ENCODE measurements at places on chromosomes 5 and 9.
A peak's percentile ranks its signal among the peaks of the same experiment; 100 is the strongest.

- no peak for DNase-seq
These were observed 78.0 kb downstream of the GNAQ start for GRCh38 chr9:77953590-77953989.

DNA sequence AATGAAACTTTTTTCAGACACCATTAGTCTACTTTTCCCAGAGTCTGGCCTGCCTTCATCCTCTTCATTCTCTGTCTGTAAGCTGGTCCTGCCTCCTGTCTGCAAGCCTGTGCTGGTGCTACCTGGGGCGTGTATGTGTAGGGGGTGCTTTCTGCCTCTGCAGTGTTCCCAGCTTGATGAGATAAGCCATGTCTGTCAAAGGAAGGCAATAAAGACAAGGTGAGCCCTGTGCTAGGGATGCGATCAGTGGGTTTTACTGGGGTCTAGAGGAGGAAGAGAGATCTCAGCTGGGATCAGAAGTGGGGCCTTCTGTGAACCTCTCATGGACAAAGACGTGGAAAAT lies 78.0 kb upstream of the TGFBR1 start:
- no peak for DNase-seq

GRCh38 chr5:142465476-142465875 lies 140.7 kb upstream of the SPRY4 start:
- no peak for DNase-seq

DNA sequence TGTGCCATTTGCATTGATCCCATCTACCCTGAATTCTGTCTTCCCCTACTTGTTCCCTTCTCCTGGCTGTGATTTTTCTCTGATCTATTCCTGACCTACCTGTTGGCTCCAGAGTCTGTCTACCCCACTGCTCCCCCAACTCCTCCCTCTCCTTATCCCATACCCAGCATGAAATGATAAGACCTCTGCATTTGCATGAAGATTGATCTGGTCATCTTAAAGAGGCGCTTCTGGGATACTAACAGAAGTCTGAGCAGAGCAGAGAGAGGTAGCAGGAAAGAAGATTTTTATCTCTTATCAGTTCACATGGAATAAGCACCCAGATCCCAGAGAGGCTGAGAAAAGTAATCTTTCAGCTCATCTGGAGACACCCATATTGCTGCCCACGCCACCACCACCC lies 18.3 kb upstream of the GLIPR2 start:
- DNase-seq = no peak

GRCh38 chr9:137762414-137763061 lies 115.0 kb upstream of the CACNA1B start:
- DNase-seq = no peak

DNA sequence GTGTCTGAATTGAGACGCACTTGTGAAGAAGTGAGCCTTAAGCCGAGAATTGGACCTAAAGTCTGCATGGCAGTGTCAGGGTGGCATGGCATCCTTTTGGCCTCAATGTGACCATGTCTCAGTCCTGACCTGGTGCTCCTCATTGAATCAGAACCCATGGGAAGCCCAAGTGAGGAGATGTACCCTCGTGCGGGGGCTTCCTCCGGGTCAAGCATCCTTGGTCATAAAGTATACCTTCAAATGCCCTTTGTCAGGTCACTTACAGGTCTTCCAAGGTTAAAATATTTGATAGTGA lies 202.2 kb downstream of the GADD45G start:
- no peak for DNase-seq

GRCh38 chr5:135242866-135243555 lies 156.0 kb downstream of the MACROH2A1 start:
- DNase-seq = no peak

DNA sequence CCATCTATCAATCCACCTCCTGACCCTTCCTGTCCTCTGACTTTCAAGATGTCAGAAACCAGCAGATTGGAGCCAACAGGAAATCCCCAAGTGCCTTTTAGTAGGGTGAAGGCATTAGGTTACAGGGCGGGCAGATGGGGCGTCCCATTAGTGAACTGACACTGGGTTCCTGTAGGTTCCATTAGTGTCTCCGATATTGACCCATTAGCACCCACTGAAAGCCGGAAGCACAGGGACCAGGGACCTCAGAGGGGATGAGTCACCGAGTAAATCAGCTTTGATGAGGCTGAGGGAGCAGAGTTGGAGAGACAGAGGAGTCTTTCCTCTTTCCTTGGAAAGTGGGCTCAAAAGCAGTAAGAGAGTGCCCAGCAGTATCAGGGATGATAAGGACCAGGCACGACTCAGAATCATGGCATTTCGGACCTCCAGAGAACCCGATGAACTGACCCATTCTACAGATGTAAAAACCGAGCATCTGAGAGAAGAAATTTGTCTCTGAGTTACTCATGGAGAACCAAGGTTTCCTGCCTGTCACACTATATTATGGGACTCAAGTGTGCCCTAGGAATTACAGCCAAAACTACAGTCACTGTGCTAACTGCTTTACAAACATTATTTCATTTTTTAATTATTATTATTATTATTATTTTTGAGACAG lies 47.2 kb upstream of the FABP6 start:
- DNase-seq = no peak

GRCh38 chr9:137308057-137308619 lies 6.1 kb upstream of the NRARP start:
- no peak for DNase-seq

- no peak for DNase-seq
These were observed 2.7 kb upstream of the APBA1 start for GRCh38 chr9:69674716-69675438.

GRCh38 chr5:110630350-110630749 lies 96.1 kb downstream of the TMEM232 start:
- no peak for DNase-seq

DNA sequence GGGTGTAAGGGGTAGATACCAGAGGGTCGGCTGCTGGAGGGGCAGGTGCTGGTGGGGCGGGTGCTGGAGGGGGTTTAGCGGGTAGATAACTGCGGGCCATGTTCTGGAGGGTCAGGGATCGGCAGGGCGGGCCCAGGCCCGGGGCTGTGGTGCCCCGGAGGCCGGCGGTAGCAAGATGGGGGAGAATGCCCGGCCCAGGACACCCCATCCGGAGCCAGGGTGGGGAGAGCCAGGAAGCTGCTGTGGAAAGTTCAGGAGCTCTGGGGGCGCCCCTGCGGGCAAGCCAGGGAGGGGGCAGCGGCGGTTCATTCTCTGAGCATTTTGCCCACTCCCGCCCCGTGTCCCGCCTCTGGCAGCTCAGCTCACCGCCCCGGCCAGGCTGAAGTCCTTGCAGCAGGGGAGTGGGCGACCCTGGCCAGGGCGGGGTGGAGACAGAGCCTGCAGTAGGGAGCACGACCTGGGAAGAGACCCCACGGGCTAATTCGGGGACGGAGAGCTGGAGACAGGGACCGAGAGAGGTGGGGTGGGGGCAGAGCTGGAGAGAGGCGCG lies 538 bp downstream of the PRRT1B start:
- no peak for DNase-seq

- no peak for DNase-seq
These were observed 774 bp upstream of the ADAMTS16 start for GRCh38 chr5:5139336-5139776.

- DNase-seq = no peak
These were observed 45.3 kb upstream of the ADAMTSL1 start for GRCh38 chr9:18428661-18429060.

GRCh38 chr9:130639866-130640555 lies 24.4 kb upstream of the PRDM12 start:
- DNase-seq = no peak

- no peak for DNase-seq
These were observed 137.6 kb upstream of the MAP3K1 start for GRCh38 chr5:56677690-56678305.

DNA sequence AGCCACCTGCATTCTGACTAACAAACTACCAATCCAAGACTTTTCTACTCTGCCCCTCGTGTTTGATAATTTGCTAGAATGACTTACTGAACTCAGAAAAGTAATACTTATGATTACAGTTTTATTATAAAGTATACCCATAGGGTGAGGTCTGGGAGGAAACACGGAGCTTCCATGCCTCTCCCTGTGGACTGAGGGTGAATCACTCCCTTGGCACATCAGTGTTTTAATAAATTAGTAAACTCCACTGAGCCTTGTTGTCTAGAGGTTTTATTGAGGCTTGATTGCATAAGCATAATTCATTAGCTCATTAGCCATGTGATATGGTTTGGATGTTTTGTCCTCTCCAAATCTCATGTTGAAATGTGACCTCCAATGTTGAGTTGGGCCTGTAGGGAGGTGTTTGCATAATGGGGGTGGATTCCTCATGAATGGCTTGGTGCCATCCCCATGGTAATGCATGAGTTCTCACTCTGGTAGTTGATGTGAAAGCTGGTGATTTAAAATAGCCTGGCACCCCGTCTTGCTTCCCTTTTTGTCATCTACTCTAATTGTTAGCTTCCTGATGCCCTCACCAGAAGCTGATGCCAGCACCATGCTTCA lies 233.6 kb upstream of the TRPC7 start:
- no peak for DNase-seq

DNA sequence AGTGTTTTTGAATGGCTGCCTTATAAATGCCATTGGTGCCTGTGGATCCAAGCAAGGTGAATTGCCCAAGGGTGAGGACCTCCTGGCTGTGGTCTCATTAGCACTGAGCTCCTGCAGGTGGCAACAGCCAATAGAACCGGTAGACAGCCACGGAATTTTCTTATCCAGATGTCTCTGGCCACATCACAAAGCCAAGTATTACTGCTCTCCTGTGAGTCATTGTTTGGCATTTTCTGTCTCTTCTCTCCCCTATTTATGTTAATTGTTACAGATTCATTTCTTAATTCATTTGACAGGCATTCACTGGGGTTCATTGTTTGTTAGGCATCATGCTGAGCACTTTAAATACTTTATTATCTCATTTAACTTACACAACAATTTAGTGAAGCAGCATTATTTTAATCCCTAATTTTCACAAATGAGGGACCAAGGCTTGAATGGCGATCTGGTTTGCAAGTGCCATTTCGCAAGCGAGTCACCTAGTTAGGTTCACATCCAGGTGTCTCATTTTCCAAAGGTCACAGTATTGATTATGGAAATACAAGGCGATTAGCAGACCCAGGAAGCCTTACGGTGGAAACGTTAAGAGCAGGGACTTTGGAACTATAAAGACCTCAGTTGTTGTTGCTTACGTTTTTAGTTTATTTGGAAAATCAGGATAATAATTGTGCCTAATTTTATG lies 58.2 kb upstream of the DPYSL3 start:
- peak; percentile 18 for DNase-seq

DNA sequence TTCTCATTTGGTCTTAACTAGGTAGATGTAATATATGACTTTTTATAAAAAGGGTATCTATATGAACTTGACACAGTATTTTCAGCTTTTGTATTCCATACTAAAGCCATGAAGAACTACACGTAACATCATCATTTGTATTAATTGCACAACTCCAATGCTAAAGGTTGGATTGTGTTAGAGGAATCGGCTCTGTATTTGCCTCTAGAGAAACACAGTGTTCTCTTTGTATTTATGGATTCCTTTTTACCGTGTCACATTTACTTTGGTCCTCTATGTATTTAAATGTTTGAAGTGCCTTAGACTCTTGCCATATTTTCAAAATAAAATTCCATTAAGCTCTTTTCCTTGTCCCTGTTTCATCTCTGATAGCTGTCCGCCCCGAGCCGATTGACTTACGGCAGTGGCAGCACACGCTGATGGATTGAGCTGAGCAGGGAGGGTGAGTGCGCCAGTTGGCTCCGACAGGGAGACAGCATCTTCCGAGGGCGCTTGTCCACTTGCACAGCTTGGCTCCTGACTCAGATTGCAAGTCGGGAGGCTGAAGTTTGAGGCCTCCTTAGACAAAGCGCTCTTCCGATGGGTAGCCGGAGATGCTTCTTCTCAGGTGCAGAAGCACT lies 95.6 kb upstream of the DMRT1 start:
- DNase-seq = no peak

GRCh38 chr5:128038643-128039042 lies 44.9 kb upstream of the SLC12A2 start:
- DNase-seq = no peak

DNA sequence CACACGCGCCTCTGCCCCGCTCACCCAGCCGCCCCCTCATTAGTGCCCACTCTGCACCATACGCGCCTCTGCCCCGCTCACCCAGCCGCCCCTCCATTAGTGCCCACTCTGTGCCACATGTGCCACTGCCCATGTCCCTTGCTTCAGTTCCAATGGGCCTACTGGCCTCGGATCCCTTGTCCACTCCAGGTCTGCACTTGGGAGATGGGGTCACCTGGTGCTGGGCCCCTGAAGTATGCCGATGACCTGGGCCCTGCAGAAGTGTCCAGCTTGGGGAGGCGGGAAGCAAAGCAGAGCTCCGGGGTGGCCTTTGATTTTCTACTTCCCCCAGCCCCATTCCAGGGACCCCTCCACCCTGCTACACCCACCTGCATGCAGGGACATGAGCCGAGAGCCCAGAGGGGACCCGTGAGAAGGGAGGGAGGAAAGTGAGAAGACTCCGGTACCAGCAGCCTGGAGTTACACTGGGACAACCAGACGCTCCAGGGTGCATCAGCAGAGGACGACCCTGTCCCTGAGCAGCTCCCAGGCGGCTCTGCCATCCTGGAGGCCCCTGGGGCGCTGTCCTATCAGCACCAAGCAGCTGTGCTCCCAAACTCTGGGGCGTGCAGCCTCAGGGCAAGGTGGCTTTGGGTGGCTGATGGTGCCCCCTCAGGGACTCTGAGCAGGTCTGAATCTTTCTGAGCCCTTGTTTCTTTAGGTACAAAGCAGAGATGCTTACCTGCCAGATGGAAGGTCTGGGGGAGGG lies 140.8 kb downstream of the RXRA start:
- DNase-seq = no peak

- no peak for DNase-seq
These were observed 441.3 kb upstream of the PIK3R1 start for GRCh38 chr5:67774267-67774552.

GRCh38 chr9:76602199-76602598 lies 143.2 kb downstream of the GCNT1 start:
- DNase-seq = no peak

- no peak for DNase-seq
These were observed 118.8 kb downstream of the WNK2 start for GRCh38 chr9:93302586-93303257.

GRCh38 chr5:56409331-56410190 lies 176.4 kb upstream of the ANKRD55 start:
- DNase-seq = no peak

- no peak for DNase-seq
These were observed 5.1 kb downstream of the TLN1 start for GRCh38 chr9:35726931-35727330.

GRCh38 chr9:87567001-87567400 lies 69.3 kb downstream of the DAPK1 start:
- DNase-seq = no peak

DNA sequence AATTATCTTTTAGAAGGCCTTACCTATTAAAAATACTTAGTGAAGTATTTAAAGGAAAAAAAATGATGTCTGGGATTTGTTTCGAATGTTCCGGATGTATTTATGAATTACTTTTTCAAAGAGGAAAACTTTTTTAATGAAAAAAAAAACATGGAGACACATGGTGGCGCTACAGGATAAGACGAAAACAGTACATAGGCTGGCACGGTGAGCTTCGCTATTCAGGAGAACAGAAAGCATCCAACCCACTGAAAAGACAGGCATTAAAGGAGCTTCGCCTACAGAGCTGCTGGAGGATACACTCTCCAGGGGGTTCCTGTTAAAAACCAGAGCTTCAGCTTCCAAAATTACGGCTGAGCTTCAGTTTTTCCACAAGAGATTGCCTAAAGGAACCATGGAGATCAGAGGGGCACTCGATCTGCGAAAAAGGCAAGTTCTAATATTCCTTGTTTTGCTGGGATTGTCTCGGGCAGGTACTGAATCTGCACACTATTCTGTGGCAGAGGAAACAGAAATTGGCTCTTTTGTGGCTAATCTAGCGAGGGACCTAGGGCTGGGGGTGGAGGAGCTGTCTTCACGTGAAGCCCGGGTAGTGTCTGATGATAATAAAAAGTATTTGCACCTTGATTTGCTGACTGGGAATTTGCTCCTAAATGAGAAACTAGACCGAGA lies at the start of gene PCDHB14:
PCDHB14 (plus strand) TSS at position 232 of the 672 bp plus-strand sequence; CDS start at position 395, 163 bp downstream.
- peak; percentile 82 for DNase-seq

All from NCI-H748 treated with DMSO at 0.1 percent for 48 hours (cell line).